ENCODE measurements at places on chromosomes 12 and 14.

DNA sequence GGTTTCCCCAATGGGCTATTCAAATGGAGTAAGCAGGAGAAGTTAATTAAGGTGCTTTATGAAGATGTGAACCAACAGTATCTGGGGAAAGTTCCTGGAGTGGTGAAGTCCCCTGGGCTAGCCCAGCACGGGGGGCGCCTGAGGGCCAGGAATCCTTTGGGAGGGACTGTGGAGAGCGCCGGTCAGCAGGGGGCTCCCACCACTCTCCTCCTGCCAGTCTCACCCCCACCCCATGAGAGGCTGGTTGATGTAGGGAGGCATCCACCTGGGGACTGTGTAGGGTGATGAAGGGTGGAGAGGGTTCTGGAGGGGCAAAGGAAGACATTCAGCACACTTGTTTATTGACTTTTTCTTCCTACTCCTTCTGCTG, 4.4 kb downstream of the CEBPE start:
- no peak for DNase-seq

DNA sequence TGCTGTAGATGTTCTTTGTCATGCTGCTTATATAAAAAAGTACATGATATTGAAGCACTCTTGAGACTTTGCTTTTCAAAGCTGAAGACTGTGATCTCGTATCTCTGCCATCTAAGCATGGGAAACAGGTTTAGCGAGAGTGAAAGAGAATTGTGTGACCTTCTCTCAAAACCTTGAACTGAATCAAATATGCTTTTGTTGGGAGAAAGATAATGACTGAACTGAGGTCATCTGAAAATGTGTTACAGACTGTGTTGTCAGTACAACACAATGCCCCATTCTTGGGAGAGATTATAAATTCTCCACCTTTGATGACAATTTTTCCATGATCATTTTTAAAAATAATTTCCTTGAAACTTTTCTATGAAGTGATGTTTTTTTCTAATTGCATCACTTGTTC, 272.1 kb upstream of the SEL1L start:
- DNase-seq = no peak

DNA sequence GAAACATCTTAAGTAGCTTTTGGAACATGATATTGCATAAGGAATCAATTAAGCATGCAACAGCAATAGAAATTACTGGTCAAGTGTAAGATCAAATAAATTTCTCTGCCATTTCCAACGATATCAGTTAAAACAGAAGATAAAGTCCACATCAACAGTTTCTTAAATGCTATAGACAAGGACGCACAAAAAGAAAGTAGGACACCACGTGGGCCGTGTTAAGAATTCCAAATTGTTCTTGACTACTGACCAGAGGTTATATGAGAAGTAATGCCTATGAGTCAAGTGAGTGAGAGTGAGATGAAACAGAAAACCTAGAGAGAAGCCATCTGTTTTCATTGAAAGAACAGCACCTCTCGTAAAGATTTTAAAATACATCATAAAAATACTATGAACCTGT, 318.2 kb downstream of the TMEM117 start:
- DNase-seq = no peak

DNA sequence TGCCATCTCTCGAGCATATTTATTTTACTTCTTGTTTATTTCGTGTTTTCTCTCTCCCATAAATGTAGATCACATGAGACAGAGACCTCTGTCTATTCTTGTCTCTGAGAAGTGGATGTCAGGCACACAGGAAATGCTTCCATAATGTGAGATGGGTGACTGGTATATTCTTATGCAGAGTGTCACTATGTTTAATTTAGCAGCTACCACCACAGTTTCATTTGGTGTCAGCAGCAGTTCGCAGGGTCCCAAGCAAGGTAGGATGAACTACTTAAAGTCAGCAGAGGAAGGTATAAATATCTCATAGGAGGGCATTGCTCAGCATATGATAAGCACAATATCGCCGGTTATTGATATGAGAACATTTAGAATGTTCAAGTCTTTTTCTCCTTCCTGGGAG, 180.9 kb upstream of the CNTN1 start:
- DNase-seq = no peak

DNA sequence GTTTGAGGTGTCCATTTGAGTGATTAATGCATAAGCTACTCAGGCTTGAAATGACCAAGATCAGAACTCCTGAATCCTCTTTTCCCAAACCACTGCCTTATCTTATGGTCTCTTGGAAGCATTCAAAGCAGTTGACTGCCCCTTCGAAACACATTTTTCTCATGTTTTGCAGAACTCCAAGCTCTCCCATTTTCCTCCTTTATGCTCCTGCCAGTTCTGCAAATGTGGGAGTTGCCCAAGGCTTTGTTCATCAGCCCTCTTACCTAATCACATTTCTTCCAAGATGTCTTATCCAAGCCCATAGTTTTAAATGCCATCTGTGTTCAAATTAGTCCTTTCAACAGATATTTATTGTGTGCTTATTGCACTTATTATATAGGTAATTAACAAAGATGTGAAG, 1.8 kb upstream of the DNAAF2 start:
- DNase-seq = no peak

- DNase-seq = no peak
These were observed 58.8 kb upstream of the FLRT2 start for GRCh38 chr14:85471156-85471555.

Measured in GOT3 (cell line).